NCI-H226 (cell line): ENCODE measurements at places on chromosomes 13 and 19.
A peak's percentile ranks its signal among the peaks of the same experiment; 100 is the strongest.

DNA sequence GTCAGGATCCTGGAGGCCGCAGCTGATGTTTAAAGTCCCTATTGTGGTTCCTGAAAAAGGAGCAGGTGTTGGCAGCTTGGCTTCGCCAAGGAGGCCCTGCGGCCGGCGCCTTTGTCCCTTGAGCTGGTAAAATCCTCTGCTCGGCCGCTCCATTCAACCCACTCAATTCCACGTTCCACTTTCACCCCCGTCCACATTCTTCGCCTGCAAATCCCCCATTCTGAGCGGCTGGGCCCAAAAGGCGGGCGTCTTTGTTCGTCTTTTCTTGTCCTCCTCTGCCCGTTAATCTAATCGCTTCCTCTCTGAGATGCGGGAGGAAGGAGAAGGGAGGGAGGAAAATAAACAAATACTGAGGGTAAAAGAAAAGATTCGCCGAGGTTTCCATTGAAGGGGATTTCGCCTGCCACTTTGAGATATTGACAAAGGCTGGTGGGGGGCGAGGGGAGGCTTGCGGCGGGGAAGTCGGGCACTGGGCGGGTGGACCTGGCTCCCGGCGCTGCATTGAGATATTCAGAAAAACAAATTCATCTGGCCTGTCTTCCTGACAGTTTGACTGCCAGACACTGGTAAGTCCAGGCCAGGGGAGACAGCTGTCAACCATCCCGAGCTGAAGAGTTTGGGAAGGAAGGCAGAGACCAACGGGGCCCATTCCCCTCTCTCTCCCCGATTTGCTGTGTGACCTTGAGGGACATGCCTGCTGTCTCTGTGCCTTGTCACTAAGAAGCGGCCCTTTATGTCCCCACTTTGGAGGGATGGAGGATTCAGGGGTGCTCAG is 37.6 kb downstream of the ZNRF4 start:
- DNase-seq: no peak

DNA sequence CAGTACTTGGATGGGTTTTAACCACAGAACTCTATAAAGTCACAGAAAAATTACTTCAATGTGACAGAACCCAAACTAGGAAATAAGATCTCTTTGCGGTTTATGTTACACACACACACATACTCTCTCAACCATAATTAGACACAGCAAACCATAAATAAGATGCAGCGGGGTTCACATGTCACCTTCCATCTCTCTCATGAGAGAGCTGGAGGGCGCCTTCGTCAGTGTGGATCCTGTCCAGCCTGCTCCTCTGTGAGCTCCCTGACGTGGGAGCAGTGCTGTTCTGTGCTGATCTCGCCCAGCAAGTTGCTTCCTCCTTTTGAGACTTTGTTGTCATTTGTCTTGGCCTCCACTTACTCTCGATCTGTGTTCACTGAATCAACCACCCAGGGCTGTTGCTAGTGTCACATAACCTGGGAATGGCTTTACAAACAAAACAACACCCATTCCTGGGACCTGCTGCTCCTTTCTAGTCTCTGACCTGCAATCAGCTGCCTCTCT is 204.9 kb upstream of the KL start:
- DNase-seq: no peak

DNA sequence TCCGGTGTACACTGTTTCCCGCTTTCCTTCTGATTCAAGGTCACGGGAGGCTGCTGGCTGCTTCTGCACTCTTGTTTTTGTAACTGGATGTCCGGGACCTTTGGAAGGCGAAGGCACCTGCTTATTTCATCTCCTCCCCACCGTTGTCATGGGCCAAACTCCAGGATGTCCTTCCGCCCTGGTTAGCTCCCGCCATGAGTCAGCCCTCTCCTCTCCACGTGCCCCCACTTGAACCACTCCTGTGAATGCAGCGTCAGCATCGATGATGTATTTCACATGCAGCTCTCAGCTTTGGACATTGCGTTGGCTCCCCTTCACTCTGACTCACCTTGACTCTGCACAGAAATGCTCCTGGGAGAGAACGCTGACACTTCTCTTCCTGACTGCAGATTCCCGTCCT is 5.5 kb upstream of the GALP start:
- DNase-seq: peak; percentile 99

GRCh38 chr13:46210362-46211083 is 1.2 kb upstream of the LRRC63 start:
- DNase-seq: no peak

DNA sequence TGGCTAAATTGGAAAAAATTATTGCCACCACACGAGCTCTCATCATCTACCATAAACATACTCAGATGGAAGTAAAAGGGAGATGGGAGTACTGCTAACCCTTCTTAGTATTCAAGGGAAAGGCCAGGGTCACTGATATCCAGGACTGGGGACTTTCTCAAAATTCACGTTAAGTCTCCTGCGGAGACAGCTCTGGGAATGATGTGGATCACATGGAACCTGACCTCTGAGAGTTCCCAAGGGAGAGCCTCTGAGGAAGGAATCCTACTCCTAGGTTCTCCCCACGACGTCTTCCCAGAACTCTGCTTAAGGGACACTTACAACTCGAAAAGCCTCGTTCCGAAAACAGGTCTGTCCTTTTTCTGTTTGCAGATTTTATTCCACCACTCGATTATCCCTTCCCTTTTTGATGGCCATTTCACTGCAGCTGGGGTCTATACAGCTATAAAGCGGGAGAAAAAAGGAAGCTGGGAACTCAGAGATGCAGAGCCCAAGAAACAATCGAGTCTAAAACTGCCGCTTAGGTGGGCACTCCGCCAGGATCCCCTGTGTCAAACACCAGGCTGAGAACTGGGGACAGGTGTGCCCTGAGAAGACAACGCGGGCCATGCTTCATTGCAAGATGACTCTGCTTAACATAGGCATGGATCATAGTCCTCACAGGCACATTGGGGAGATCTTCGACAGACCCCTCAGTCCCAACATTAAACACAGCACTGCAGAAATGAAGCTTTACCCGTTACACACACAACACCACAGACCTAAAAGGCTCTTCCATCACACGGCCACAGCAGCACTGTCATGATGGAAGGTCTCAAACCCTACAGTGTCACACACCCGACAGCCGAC is 823 bp upstream of the ZNF567 start:
- no peak for DNase-seq

DNA sequence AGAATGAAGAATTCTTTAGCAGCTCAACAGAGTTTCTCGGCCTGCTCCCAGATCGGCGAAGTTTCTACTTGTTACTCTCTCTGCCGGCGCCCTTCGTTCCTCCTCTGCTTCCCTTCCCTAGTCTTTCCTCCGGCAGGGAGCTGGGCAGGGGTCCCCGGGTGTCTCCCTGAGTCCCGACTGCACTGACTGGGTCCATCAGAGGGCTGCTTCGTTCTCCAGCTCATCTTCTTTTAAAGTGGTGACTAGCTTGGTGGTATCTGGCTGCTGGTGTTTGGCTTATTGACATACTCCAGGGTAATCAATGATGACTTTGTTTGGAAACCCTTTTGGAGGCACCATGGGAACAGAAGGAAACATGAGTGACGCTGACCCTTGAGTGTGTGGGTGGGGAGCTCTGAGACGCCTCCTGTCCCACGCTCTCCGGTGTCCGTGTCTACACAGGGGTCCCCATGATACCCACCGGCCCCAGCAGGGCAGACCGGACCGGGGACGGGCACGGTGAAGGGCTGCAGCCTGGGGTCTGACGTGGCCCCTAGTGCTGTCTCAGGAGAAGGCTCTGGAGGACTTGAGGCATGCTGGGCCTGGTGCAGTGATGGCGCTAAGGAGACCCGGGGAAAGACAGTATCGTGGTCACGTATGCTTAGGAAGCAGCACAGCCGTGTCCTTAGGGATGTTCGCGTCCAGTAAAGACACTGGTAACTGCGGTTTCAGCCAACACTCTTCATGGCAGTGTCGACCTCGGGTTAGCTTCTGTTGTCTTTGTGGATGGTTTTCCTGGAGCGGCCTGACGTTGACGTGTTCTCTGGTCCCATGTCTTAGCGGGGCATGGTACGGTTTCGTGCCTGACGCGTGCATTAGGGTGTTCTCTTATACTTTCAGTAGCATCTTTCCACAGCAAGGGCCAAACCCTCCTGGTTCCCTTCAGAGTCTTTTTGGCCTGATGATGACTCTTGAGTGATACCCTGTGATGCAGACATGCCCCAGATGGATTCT is 23.8 kb downstream of the NAXD start:
- DNase-seq: no peak

GRCh38 chr19:8054169-8054568 is 1.6 kb downstream of the CCL25 start:
- DNase-seq: no peak

- DNase-seq: no peak
Observed at GRCh38 chr13:22235285-22235949, 564.5 kb downstream of the FGF9 start.
